Left renal cortex interstitium (tissue), 4 donors: ENCODE measurements at places on chromosomes 1 and 21. TPM values are rescaled to one million over a fixed set of nuclear protein-coding genes. Genes with fewer than 3 reads are reported as not detected.

DNA sequence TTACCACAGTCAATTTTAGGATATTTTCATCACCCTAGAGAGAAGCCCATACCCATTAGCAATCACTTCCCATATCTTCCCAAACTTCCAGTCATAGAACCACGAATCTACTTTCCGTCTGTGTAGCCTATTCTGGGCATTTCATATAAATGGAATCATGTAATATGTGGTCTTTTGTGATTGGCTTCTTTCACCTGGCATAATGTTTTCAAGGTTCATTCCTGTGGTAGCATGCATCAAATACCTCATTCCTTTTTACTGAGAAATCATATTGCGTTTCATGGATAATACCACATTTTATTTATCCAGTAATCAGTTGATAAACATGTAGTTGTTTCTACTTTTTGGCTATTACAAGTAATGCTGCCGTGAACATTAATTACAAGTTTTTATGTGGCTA lies 21.5 kb downstream of the DESI2 start:
- DNase-seq = no peak

DNA sequence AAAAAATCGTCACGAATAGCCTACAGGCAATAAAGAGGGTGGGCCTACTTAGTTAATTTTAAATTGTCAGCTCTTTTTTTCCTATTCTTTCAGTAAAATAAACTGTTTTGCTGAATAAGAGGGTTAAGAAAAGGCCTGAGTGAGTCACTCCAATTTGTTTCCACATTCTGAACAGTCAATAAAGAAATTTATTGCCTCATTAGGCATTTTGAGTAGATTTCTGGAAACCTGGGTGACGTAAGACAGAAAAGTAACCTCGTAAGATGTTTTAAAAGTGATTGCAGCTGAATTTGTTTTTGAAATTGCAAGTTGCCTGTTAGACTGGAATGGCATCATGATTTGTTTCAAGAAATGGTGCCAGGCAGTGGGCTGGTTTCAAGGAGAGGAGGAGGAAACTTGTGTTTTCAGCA lies 439.3 kb downstream of the USP25 start:
- no peak for DNase-seq

- no peak for DNase-seq
Observed at GRCh38 chr1:232968965-232969364, 18.6 kb downstream of the NTPCR start.

The OR2M7 gene
- not detected for polyA plus RNA-seq
